Keratinocyte (primary cell): ENCODE measurements at places on chromosomes 6 and 20. TPM values are rescaled to one million over a fixed set of nuclear protein-coding genes. Genes with fewer than 3 reads are reported as not detected.

DNA sequence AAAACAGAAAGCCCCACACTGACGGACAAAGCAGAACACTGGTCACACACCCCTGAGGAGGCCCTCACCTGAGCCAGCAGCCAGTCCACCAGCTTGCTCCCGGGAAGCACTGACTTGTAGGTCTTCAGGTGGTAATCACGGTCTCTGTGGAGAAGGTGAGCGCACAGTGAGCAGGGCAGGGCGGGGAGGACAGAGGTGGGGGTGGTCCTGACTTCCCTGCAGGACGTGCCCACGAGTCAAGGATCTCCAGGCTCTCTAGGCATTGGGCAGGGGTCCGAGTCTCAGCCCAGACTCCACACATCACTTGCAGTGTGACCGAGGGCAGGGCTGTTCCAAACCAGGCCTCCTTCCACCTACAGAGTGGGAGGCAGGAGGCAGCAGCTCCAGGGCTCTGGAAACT lies 151.7 kb downstream of the PREX1 start:
- DNase-seq = no peak

The PRPH2 gene
- 0.01 to 0.05 TPM in 2 of 3 replicates, not detected in the other for polyA plus RNA-seq

GRCh38 chr6:158760618-158761250 lies 58.4 kb downstream of the EZR start:
- DNase-seq = no peak

DNA sequence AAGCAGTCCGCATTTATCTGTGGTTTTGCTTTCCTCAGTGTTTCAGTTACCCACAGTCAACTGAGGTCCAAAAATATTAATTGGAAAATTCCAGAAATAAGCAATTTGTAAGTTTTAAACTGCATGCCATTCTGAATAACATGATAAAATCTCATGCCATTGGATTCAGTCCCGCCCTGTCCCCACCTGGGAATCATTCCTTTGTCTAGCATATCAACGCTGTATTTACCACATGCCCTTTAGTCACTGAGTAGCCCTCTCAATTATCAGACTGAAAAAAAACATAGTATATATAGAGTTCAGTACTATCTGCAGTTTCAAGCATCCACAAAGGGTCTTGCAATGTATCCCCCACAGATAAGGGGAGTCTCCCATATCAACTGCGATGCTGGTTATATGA lies 17.1 kb downstream of the RANBP9 start:
- no peak for DNase-seq

DNA sequence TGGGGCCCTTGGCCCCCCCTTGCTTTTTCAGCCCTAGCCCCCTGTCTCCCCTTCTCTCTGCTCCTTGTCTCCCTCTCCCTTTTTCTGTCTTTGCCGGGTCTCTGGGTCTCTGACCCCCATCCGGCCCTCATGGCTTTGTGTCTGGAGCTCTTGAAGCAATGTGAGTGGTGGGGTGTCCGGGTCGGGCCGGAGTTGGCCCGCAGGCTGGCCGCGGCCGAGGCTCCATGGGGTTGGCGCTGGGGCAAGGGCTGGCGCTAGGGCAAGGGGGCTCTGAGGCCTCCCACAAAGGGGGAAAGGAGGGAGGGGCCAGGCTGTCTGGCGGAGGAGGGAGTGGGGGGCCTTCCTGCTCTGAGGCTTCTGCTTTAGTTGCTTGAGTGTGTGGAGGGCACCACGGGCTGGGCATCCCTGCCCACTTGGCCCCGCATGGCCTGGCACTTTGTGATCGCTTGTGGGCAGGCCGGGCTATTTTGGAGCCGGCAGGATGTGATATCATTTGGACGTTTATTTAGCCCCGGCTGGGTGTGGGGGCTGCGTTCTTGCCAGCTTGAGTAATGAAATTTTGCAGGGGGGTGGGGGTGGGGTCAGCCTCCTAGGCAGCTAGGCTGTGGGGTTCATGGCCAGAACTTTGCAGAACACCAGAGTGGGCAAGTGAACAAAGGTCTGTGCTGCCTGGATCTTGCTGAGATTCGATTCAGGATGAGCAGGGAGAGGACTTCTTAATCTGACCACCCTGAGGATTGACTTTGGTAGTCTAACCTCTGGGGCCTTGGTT lies 78.7 kb upstream of the MYL9 start:
- DNase-seq = no peak

The ZC2HC1B gene
- not detected in 3 replicates for polyA plus RNA-seq

GRCh38 chr20:43379239-43379917 lies 78.3 kb upstream of the SRSF6 start:
- DNase-seq = no peak

DNA sequence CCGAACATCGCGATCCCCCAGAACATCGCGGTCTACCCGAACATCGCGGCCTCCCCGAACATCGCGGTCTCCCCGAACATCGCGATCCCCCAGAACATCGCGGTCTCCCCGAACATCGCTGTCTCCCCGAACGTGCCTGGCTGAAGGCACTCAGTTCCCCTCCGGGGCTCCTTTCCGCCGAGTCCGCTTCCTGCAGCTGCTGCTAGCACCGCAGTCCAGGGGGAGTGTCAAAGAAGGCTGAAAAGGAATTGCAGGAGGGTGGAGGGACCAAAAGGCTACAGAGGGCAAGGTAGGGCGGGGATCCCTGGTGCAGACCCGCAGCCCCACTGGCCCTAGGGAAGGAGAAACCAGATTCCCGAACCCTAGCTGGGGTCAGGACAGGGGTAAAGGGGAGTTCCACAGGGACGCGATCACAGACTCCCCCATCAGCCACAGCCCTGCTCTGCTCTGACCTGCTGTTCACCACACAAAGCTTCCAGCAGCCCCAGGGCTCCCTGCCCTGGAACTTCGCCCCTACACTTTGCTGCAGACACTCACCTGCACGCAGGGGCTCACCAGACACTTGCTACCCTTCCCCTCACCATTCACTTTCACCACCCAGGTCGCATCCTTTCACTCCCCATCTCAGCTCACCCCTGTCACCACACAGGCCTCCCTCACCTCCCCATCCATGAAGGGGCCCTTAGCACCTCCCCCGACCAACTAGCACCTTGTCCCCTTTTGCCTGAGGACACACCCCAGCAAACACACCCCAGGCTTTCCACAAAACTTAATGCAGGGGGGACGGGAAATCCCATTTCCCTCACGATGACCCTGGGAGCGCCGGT lies 1.7 kb downstream of the ULBP1 start:
- DNase-seq = no peak

DNA sequence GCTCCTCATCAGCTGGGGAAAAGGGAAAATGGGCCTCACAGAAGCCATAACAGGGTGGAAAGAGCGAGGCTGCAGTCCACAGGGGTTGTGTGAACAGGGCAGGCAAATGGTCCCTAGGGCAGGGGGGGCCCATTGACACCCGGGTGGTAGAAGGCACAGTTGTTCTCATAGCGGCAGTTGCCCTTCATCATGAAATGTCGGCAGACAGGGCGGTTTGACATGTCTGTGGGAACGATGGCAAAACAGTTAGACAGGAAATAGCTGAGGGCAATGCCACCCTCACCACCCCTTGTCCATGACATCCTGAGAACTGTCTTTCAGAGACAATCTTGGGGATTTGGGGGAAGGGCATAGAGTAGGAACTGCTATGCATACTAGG lies 15.6 kb downstream of the PPP1R10 start:
- no peak for DNase-seq

GRCh38 chr20:8267009-8267408 lies 134.9 kb downstream of the PLCB1 start:
- no peak for DNase-seq

GRCh38 chr6:129370268-129370916 lies 339.6 kb downstream of the ARHGAP18 start:
- DNase-seq = no peak

- DNase-seq = no peak
These were observed 40.4 kb upstream of the TINAG start for GRCh38 chr6:54267798-54268197.

The CCN6 gene
- polyA plus RNA-seq = 0.46 to 0.90 TPM (median 0.50 TPM) in 3 replicates

DNA sequence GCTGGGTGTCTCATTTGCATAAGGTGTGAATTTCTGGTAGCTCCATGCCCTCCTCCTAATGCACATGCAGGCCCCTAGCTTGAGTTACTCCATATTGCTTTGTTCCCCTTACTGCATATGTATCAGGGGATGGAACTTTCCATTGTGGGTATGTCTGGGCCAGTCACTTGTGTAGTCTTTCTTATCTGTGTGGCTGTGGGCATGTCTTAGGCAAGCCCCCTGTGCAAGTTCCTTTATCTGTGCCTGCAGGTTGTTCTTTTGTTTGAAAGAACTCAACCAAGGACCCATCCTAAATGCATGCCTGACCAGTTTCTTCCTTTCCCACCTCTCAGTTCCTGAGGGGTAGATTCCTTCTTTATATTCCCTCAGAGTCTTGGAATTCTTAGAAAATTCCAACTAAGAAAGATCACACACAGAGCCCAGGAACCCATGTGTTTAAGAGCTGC lies 23.6 kb downstream of the MBOAT1 start:
- DNase-seq = no peak

- no peak for DNase-seq
These were observed 4.3 kb downstream of the PPP1R11 start for GRCh38 chr6:30071081-30071818.

- DNase-seq = no peak
These were observed 155.8 kb downstream of the TRDN start for GRCh38 chr6:123480986-123481385.

GRCh38 chr6:148983101-148983761 lies 236.4 kb downstream of the UST start:
- no peak for DNase-seq

The GNRH2 gene
- polyA plus RNA-seq = 0.18 TPM in 1 of 3 replicates, not detected in the others

DNA sequence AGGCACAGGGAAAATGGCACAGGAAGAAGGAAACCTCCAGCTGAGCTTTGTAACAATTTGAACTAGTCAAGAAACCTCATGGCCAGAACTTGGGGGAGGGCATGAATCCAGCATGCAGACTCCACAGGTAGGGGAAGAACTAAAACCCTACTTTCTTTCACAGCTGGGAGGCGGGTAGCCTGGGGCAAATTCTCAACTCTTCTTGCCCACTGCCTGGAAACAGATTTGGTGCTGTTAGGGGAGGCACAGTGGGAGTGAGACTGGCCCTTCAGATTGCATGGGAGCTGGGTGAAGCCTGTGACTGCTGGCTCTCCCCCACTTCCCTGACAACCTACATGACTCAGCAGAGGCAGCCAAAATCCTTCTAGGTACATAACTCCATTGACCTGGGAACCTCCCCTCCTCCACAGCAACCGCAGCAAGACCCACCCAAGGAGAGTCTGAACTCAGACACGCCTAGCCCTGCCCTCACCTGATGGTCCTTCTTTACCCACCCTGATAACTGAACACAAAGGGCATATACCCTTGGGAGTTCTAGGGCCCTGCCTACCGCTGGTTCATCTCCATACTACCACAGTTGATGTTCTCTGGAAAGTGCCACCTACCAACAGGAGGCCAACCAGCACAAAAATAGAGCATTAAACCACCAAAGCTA lies 37.2 kb upstream of the TRIM27 start:
- no peak for DNase-seq

The FOXC1 gene
- 3.2 to 4.5 TPM (median 4.3 TPM) in 3 replicates for polyA plus RNA-seq

- DNase-seq = no peak
These were observed 111.0 kb downstream of the SYCP2 start for GRCh38 chr20:59822291-59823029.

The BMP5 gene
- not detected in 3 replicates for polyA plus RNA-seq

DNA sequence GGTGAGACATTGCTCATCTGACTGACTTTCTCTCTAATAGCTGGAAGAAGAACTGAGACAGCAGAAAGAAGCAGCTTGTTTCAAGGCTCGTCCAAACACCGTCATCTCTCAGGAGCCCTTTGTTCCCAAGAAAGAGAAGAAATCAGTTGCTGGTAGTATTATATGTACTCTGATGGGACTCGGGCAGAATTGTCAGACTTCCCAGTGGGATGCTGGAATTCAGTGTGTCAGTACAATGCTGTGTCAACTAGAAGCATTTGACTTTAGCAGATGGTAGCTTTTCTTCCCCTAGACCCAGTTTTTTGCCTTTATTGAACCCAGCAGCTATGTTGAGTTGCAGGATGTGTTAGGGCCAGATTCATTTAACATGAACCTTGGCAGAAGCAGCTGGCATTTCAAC lies 21.8 kb upstream of the MYLK2 start:
- no peak for DNase-seq

DNA sequence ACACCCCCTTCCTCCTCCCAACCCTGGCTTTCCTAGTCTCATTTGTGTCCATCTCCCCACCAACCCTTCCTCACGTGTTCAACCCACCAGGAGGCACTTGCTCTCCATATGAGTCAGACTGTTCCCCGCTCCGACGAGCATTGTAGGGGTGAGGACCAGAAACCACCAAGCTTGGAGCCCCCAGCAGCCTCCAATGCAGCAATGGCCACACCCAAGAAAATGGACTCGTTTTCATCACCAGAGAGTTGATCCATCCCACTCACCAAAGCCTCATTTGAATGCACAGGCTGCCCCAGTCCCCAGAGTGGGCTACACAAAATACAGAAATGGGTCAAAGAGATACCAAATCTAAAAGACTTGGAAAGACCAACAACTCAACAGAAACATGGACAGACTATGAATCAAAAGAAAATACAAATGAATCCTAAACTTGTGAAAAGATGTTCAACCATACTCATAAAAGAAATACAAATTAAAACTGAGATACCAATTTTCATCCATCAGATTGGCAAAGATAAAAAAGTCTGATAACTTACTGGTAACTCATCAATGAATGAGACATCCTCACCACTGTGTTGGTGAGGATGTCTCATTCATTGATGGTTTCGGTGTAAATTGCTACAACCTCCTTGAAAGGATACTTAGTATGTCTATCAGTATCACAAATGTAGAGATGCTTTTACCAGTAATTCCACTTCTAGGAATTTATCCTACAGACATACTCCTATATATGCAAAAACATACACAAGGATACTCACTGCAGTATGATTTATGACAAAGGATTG lies 68.1 kb downstream of the TRERF1 start:
- no peak for DNase-seq

DNA sequence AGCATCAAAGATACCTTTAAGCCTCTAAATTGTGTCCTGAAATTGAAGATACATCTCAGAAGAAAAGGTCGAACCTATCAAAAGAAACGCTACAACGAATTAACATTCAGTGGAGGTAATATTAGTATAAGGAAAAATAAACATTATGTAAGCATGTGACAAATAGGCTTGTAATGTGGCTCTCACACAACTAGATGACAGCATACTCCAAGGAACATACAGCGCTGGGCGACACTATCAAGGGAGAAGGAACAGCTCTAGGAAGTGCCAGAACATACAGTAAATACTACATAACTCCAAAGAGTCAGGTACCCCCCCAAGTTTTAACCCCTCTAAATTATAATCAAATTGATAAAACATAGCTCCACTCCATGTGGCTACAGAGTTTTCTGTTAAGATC lies 103.5 kb downstream of the LAMP5 start:
- no peak for DNase-seq

The TCP11 gene
- not detected in 3 replicates for polyA plus RNA-seq

The SLC17A1 gene
- polyA plus RNA-seq = not detected in 3 replicates

The MAK gene
- polyA plus RNA-seq = 0.02 to 0.03 TPM in 2 of 3 replicates, not detected in the other

The DPPA5 gene
- polyA plus RNA-seq = not detected in 3 replicates

GRCh38 chr20:2816583-2817340 lies 598 bp downstream of the TMEM239 start:
- DNase-seq = no peak
